Caudate nucleus (tissue), 63 donors: ENCODE measurements at places on chromosomes 3 and 15.

- DNase-seq, result peak; percentile 62
Measured at GRCh38 chr3:138347960-138348753, at the start of gene MRAS. MRAS (plus strand) TSS chr3:138348579; CDS start chr3:138372884, 24,305 bp downstream.

- no peak for DNase-seq
Measured at GRCh38 chr15:26632500-26632899, 140.4 kb downstream of the GABRB3 start.

- no peak for DNase-seq
Measured at GRCh38 chr3:72451841-72452240, 396.4 kb downstream of the SHQ1 start.

DNA sequence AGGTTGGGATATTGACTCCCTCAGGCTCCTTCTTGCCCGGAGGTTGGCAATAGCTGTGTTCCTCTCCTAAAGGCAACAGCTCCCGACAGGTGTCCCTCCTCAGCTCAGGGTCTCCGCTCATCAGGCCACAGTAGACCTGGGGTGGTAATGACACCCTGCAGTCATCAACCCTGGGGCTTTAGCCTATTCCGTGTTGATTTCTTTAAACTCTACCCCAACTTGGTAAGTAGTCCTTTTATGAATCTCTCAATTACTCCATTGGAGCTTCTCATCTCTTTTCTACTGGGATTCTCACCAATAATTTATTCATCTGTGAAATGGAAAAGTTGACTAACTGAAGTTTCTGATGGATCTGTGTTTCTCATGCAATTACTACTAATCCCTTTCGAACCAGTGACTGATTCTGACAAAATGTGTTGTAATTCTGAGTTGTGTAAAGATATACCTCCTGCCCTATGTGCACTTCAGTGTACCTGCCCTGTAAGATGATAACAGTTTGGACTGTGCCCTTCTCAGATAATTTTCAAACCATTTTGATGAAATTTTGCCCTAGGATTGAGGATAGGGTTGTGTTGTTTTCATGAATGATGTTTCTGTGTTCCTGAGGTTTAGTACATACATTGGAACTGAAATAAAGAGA, 89.7 kb downstream of the RPL39L start:
- no peak for DNase-seq
